Nucleus accumbens (tissue), 56 donors: ENCODE measurements at places on chromosomes 4 and X.

DNA sequence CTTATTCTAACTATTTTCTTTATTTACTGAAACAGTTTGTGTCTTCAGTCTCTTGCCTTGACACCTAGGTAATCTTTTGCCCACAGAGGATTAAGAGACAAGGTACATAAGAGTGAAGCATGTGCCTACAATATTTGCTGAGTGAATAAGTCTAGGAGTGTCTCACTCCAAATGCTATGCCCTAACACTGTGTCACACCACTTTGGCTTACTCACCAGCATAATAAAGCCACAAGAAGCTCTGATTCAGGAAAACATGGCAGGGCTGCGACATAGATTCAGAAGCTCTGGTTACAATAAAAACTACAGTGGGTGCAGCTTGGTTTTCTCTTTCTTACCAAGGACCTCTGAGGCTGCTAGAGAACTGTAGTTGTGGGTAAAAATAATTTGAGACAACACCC is 127.1 kb downstream of the RBM46 start:
- no peak for DNase-seq

DNA sequence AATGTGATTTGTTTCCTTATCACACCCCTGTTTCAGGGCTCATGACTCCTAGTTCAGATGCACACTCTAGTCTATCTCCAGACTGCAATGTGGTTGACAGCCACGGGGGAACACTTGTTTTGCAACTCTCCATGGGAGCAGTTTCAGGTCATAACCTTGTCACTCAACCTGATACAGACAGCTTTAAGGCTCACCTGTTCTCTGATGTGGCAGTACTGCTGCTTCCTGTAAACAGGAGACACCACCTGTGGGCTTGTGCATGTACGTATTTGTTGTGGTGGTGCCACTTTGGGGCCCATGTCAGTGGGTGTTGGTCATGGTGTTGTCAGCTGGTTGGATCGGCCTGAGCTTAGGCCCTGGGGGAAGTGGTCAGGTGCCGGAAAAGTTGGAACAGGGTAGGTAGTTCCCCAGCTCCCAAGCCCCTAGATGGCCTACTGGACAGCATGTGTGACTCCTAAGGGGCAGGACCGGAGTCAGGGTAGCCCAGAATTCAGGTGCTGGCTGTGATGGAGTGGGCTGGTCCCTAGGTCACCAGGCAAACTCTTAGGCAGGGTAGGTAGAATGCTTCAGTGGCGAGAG is 46.2 kb downstream of the FAM9B start:
- no peak for DNase-seq

- DNase-seq: no peak
Observed at GRCh38 chr4:71141125-71141524, 147.7 kb downstream of the DCK start.

- DNase-seq: no peak
Observed at GRCh38 chr4:171022824-171023230, 790.4 kb upstream of the GALNTL6 start.

- DNase-seq: no peak
Observed at GRCh38 chr4:150999086-150999485, 16.0 kb downstream of the LRBA start.

DNA sequence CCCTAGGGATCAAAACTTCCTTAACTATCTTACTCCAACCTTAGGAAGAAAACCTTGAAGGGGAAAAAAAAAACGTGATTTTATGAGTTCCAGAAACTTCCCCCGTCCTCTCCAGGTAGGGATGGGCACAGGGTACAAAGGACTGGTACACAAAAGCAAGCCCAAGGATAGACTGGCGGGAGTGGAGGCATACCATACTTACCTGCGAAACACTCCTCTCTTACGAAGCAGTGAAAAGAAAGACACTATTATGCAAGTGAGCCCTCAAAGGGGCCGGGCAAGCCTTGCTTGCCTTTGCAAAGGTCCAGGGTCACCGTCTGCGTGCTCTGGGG is 651 bp downstream of the TSPAN6 start:
- DNase-seq: no peak

DNA sequence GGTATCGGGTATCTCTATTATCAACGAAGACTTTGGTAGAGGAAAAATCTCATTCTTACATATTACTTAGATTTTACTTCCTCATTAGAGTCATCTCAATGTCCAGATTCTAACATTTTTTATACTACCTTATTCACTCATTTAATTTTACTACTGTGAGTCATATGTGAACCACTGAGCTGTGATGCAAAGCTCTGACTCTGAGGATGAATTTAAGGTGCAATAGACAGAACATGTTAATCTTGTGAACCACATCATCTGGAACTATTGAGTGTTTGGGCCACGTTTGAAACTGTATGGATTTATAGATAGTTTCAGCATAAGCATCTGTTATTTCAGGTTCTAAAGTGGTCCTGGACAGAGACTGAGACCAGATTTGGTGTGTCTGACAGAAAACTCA is 78.4 kb downstream of the PWWP3B start:
- no peak for DNase-seq

GRCh38 chr4:152510349-152511147 is 25.3 kb downstream of the FBXW7 start:
- DNase-seq: no peak

GRCh38 chr4:173518425-173519102 is 11.5 kb downstream of the HAND2 start:
- DNase-seq: no peak

DNA sequence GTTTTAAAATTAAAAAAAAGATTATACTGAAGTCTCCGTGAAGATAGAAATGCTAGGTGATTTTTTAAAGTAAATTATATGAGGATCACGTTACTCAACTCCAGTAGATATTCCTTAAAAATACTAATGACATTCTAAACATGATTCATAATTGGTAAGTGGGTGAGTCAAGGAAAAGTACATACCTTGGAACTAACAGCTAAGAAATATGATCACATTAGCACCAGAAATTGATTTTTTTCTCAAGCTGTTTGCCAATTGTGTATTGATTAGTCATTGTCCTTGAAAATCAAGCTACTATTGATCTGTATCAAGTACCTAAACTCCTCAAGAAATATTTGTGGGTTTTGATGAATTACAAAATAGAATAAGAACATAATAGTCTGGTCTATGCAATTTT is 362.6 kb upstream of the PPP1R2C start:
- no peak for DNase-seq

DNA sequence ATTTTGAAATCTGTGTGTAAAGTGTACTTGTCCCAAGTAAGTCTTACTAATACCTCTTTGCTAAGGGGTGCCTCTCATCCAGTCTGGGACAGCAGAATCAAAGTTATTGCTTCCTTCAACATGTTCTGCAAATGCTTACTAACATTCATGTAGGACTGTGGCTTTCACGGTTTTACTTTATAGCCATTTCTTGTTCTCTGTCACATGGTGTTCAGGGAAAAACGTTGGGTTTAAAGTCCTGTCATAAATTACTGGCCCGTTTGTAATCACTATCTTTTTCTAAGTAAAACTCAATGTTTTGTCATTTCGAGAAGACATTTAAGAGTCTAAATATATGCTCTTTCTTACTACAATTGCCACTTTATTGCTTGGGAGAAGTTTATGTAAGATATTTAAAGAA is 321.1 kb downstream of the STIM2 start:
- no peak for DNase-seq

GRCh38 chrX:105773801-105774200 is 48.5 kb upstream of the NRK start:
- DNase-seq: no peak

DNA sequence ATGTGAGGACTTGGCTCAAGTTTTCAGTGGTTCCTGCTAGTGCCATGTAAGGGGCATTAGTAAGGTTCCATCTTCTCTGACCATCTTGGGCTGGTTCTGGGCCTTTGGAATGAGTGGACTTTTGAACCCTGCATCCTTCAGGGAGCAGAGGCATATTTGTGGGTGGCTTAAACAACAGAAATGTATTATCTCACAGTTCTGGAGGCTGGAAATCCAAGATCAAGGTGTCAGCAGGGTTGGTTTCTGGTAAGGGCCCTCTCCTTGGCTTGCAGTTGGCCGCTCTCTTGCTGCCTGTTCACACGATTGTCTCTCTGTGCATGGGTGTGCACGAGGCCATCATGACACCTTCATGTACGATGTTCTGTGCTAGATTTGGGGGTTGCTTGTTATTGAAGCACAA is 21.3 kb downstream of the CCKAR start:
- DNase-seq: no peak
